Articular chondrocyte of knee joint (primary cell): ENCODE measurements at places on chromosomes 4 and X. TPM values are rescaled to one million over a fixed set of nuclear protein-coding genes. Genes with fewer than 3 reads are reported as not detected.

Gene HAND2
- total RNA-seq: 0.78 and 3.0 TPM in 2 replicates

Gene LUZP4
- total RNA-seq: not detected in 2 replicates

Gene IL13RA2
- 11.9 and 20.0 TPM in 2 replicates for total RNA-seq

Gene FRAS1
- total RNA-seq: under 0.01 and 0.11 TPM in 2 replicates

Gene XAGE2
- total RNA-seq: 0.54 TPM in 1 of 2 replicates, not detected in the other

Gene SMIM10
- total RNA-seq: 4.2 and 5.5 TPM in 2 replicates

Gene MAGEA4
- total RNA-seq: not detected in 2 replicates

Gene RAI2
- 3.1 and 4.2 TPM in 2 replicates for total RNA-seq

Gene KIAA1210
- total RNA-seq: not detected in 2 replicates

Gene XAGE1B
- total RNA-seq: not detected in 2 replicates

Gene MTHFD2L
- 14.9 and 16.9 TPM in 2 replicates for total RNA-seq

Gene SATL1
- not detected in 2 replicates for total RNA-seq

Gene CACNA1F
- under 0.01 TPM in 1 of 2 replicates, not detected in the other for total RNA-seq

Gene HAUS7
- 11.0 and 13.7 TPM in 2 replicates for total RNA-seq

Gene TCP11X2
- total RNA-seq: not detected in 2 replicates

Gene SPANXC
- not detected in 2 replicates for total RNA-seq

Gene NOX1
- not detected in 2 replicates for total RNA-seq

Gene CLTRN
- 0.32 and 0.52 TPM in 2 replicates for total RNA-seq

Gene NEIL3
- 6.0 and 8.2 TPM in 2 replicates for total RNA-seq

Gene IL2RG
- 0.13 and 0.32 TPM in 2 replicates for total RNA-seq

Gene RASGEF1B
- total RNA-seq: 1.2 and 1.7 TPM in 2 replicates

Gene NLGN3
- total RNA-seq: 0.22 and 0.26 TPM in 2 replicates

Gene GRIA2
- 0.22 TPM in 1 of 2 replicates, not detected in the other for total RNA-seq

Gene ODAPH
- not detected in 2 replicates for total RNA-seq

Gene CPZ
- total RNA-seq: 10.8 and 11.6 TPM in 2 replicates

Gene NKX6-1
- 0.13 TPM in 1 of 2 replicates, not detected in the other for total RNA-seq

Gene TLR2
- total RNA-seq: 0.32 and 0.39 TPM in 2 replicates

Gene FAM149A
- total RNA-seq: 13.6 and 14.4 TPM in 2 replicates

Gene OPRPN
- not detected in 2 replicates for total RNA-seq
